ENCODE measurements at places on chromosomes 7 and 10.

GRCh38 chr7:5494683-5495561 is 71.3 kb upstream of the TNRC18 start:
- DNase-seq = no peak

DNA sequence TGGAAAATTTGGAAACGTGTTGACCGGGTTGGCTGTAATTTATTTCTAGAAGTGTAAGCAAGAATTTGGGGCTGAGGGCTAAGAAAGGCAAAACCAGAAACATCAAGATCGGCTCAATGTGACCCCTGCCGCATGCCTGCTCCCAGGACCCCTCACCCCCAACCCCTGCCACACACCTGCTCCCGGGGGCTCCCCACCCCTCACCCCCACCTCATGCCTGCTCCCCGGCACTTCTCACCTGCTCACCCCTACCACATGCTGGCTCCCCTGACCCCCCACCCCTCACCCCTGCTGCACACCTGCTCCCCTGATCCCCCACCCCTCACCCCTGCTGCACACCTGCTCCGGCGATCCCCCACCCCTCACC is 19.0 kb upstream of the CFAP46 start:
- DNase-seq = no peak

GRCh38 chr7:86644282-86645224 is 844 bp downstream of the GRM3 start:
- DNase-seq = no peak

DNA sequence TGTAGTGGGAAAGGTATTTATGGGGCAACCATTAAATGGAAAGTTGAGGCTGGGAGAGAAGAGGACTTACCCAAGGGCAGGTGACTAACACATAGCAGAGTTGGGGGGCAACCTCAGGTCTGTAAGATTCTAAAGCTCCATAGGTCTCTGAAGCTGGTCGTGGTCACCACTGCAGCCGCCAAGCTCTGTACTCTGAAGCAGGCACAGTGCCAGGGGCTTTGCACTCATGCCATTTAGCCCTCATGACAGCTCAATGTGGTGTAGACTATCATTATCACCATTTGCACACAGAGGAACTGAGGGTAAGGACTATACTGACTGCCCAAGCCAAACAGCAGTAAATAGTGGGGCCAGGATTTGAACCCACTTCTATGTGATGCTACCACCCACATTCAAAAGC is 32.5 kb upstream of the TMEM273 start:
- DNase-seq = no peak

- DNase-seq = no peak
These were observed 773.2 kb downstream of the IPMK start for GRCh38 chr10:57494486-57494885.

GRCh38 chr10:130027716-130028464 is 63.8 kb upstream of the EBF3 start:
- DNase-seq = no peak

DNA sequence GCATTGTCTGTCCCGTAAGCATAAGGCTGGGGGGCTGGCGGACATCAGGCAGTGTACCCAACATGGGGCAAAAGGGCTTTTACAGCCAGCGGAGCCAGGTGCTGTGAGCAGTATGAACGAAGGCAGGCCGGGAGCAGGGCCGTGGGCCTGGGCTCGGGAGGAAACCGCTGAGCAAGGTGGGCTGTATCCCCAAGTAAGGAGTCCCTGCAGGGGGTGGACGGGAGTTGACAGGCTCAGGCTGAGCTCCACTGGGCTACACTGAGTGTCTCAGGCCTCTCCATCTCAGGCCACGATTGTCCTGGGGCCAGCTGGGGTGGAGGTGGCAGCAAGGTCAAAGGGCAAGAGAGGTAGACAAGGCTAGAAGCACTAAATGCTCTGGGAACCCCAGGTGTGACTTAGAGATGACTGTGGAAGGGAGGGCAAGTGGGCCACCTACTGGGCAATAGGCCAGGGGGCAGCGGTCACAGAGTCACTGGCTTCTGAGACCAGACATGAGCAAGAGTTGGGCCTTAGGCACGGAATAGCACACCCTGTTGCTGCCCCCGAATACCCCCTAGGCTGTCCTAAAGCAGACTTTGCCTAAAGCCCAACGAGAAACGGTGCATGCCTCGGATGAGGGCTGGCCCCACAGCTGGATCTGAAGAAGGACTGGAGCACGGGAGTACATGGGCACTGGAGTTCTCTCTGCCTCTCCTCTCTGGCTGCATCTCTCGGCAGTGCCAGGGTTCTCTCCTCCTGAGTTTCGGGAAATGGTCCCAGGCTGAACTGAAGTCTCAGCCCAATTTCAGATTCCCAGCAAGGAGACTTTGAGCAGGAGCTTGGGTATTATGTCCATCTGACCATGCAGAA is 10.8 kb upstream of the RAMP3 start:
- no peak for DNase-seq

- no peak for DNase-seq
These were observed 301.3 kb downstream of the PHTF2 start for GRCh38 chr7:78099715-78100394.

DNA sequence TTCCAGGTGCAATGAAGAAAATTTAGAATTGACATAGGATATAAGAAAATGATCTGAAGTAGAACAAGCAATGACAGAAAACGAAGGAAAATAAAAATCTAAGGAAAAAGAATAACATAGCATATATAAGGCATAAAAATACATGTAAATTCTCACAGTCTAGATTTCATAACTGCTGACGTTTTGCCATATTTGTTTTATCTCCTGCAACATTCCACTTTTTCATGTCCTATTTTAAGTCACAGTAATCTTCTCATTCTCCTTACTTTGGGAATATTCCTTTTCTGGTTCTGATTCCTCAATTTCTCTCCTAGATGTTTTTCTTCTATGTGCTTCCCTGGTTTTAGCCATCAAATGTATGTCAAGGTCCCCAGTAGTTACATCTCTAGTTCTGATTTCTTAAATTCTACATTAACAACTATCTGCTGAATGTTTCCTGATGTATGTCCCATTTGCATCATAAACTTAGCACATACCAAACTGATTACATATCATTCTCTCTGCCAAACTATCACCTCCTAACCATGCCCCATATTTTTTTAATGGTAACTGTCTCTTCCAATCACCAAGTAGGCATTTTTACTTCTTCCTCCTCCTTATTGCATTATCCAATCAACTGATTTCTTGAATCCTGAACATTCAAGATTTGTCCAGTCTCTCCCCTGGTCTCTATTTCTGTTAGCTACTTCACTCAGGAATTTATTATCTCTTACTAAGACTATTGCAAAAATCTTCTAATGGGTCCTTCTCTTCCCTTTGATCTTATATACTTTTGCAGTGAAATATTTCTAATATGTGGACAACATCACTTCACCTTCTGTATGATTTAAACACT is 171.3 kb downstream of the DNAJC1 start:
- DNase-seq = no peak

GRCh38 chr10:118965645-118966044 is 63.9 kb upstream of the NANOS1 start:
- no peak for DNase-seq

GRCh38 chr7:107450970-107451369 is 18.9 kb upstream of the GPR22 start:
- no peak for DNase-seq

DNA sequence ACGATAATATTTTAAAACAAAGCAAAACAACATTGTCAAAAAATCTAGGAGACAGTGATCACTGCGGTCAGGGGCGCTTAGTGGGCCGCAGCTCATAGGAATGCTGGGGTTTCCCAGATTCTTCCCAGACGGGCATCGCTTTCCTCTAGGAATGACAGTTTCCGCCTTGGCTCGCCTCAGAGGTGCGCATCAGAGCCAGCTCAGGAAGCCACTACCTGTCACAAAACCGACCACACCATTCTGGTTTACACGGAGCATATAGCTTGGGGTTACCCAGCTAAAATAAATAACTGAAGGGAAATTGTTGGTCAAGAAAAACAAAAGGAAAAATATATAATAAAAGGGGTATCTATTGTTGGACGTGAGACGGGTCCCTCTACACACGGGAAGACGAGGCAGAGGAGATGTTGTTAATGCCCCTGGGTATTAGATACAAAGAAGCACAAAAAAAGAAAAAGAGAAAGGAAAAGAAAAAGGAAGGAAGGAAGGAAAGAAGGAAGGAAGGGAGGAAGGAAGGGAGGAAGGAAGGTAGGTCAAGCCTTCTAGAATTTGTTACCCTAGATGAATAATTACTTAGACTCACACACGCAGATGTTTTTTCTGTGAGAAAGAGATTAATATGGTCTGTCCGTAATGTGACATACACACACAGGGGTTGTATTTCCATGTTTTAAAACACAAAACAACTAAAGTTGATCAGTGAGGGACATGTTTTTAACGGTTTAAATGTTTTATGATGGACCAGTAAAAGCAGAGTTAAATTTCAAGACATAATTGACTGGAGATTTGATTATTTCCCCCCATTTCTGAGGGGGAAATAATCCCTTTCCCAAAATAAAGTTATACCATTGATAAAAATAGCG is 292.4 kb upstream of the NFE2L3 start:
- no peak for DNase-seq

GRCh38 chr10:75505840-75506506 is 74.5 kb downstream of the LRMDA start:
- DNase-seq = no peak

DNA sequence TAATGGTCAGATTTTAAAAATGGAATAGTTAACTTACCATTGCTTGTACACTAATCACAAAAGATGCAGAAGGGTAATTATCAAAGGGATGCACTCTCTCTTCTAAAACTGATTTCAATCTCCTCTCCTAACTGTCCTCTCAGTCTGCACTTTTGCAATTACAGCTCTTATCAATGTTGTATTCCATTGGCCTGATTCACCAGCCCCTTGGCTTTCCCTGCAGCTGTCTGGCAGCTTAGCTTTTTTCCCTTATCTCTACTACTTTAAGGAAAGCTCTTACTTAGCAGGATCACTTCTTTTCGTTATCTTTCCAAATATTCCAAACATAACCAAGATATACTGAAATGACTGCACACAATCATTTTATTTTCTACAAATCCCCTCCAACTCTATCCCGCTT is 448.8 kb downstream of the GRM8 start:
- DNase-seq = no peak

- no peak for DNase-seq
These were observed 38.4 kb downstream of the ALDH18A1 start for GRCh38 chr10:95618101-95618500.

GRCh38 chr7:41702635-41703371 is at the start of gene INHBA:
Gene INHBA (minus strand): TSS chr7:41703090. CDS start chr7:41700374, 2,716 bp downstream.
- DNase-seq = no peak

DNA sequence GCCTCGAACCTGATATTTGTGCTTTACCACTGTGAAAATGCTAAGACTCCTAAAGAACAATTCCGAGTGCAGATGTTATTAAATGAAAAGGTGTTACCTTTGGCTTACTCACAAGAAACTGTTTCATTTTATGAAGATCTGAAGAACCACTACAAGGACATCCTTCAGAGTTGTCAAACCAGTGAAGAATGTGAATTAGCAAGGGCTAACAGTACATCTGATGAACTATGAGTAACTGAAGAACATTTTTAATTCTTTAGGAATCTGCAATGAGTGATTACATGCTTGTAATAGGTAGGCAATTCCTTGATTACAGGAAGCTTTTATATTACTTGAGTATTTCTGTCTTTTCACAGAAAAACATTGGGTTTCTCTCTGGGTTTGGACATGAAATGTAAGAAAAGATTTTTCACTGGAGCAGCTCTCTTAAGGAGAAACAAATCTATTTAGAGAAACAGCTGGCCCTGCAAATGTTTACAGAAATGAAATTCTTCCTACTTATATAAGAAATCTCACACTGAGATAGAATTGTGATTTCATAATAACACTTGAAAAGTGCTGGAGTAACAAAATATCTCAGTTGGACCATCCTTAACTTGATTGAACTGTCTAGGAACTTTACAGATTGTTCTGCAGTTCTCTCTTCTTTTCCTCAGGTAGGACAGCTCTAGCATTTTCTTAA is 47.7 kb downstream of the MINPP1 start:
- no peak for DNase-seq

GRCh38 chr7:106443156-106443555 is 158.4 kb upstream of the NAMPT start:
- DNase-seq = no peak

GRCh38 chr10:97138846-97139245 is 46.9 kb downstream of the SLIT1 start:
- no peak for DNase-seq

DNA sequence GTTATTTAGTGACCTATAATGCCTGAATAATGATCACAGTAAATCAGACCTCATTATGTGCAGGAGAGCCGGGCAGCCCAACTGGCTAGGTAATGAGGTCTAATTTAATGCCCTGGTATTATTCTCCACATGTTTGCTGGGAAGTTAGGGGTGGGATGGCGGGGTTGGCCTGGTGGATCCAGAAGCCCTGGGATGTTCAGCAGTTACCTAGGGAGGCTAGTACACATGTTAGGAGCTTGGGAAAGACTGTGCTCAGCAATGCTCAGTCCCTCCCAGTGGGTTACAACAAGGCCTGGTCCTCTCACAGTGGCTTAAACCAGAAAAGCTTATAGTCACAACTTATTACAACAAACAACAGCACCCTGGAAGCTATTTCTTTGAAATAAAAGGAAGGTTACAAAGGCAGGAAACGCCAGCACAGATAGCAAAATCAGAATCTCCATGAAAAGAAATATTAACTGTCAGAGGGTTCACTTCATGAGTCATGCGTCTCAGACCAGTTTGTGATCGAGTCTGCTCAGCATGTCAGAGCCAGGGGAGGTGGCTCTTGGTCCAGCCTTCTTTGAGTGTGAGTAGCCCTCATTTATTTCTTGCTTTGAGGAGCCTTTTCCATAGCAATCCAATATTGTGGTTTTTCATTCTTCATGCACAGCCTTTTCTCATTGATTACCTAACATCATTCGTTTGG is 418.6 kb upstream of the NPVF start:
- DNase-seq = no peak

DNA sequence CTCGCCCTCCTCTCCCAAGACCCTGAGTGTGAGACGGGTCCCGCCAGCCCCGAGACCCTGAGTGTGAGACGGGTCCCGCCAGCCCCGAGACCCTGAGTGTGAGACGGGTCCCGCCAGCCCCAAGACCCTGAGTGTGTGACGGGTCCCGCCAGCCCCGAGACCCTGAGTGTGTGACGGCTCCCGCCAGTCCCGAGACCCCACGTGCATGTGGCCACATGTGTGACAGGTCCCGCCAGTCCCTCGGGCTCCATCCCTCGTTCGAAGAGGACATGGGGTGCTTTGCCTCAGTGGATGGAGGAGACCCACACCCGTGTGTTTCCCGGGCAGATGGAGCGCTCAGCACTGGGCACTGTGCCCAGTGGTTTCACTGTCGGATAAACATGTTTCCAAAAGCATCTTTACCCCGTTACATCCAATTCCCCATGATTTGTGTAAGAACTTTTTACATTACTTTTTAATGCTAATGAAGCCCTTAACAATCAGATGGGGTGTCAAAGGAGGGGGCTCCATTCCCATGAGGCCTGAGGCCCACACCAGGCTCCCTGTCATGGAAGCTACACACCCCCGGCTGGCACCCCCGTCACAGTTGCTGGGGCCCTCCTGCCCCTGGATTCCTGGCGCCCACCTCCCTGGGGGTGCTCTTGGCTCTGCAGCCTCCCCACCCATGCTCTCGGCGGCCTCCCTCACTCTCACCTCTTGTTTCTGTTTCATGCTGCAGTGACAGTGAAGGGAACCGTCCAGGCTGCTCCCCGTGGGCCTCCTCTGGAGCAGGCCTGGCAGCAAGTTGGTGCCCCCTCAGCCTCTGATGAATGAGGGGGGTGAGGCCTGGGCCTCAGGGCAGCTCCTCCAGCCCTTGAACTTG is 48.5 kb upstream of the CFAP46 start:
- no peak for DNase-seq

- DNase-seq = no peak
These were observed 10.7 kb downstream of the EMX2 start for GRCh38 chr10:117553142-117553814.
